ENCODE measurements at places on chromosomes 5 and 9. TPM values are rescaled to one million over a fixed set of nuclear protein-coding genes. Genes with fewer than 3 reads are reported as not detected.
A peak's percentile ranks its signal among the peaks of the same experiment; 100 is the strongest.

HIGD2A gene
- 36.3 TPM for total RNA-seq

LNPEP gene
- total RNA-seq, result 27.5 TPM

AFAP1L1 gene
- total RNA-seq, result 144 TPM

PCDHGA5 gene
- total RNA-seq, result 0.63 TPM

DNA sequence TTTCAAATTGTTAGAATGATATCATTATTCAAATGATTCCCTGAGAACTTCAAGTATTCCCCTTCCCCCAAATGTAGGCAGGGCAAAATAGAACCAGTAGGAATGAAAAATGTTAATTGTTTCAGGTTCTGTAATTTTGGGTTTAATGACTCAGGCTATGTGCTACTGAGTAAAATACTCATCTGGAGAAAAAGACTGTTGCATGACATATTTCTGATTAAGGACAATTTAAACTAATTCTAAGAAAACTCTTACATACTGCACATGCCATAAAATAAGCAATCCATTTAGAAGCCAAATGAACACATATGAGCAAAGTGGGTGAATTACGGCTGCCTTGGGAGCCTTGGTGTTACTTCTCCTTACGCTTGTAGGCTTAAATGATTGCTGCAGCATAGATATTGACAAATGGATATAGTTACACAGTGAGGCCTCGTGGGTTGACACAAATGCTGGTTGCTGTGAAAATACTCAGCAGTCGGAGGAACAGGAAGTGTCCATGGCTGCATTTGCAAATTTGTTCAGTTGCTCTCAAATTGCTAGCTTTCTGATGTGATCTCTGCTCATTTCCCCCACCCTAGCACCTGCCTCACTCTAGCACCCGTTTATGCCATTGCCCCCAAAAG lies 174.9 kb upstream of the DMAC1 start:
- no peak for DNase-seq

GRCh38 chr9:22307013-22307711 lies 139.5 kb upstream of the DMRTA1 start:
- peak; percentile 18 for DNase-seq

DNA sequence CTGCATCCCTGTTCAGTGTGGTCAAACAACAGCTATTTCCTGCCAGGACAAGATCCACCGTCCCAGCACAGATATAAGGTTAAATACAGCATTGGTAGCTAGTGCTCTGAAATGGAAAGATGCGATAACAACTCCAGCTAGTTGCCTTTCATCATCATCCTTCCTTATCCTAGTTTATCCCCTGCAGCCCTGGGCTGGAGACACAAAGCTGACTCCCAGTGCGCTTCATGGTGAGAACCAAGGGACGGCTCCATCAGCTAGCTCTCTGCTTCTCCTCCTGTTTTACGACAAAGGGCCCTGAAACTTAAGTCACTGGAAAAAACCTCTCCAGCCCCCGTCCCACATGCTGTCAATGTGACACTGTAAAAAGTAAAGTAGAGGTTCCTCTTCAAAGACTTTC lies 37.9 kb downstream of the CDC14B start:
- no peak for DNase-seq

GRCh38 chr5:179355976-179356974 lies 11.0 kb upstream of the ADAMTS2 start:
- DNase-seq, result no peak

DNA sequence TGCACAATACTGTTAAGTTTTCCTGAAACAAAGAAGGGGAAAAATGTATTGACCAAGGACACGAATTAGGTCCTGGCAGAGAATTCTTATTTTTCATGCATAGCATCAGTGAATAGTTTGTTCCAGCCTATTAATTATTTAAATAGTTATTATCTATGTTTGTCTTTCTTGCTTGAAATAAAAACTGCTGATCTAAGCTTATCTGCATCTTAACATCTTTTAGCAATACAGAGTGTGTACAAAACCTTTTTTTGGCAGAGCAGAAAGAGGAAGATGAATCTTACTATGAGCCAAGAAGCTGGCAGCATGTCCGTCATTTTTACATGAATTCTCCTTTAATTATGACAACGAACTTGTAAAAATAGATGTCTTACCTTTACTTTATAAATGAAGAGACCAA lies 23.3 kb upstream of the PLPPR1 start:
- DNase-seq, result no peak

- peak; percentile 13 for DNase-seq
Observed at GRCh38 chr5:67166460-67167285, 29.9 kb downstream of the CD180 start.

DNA sequence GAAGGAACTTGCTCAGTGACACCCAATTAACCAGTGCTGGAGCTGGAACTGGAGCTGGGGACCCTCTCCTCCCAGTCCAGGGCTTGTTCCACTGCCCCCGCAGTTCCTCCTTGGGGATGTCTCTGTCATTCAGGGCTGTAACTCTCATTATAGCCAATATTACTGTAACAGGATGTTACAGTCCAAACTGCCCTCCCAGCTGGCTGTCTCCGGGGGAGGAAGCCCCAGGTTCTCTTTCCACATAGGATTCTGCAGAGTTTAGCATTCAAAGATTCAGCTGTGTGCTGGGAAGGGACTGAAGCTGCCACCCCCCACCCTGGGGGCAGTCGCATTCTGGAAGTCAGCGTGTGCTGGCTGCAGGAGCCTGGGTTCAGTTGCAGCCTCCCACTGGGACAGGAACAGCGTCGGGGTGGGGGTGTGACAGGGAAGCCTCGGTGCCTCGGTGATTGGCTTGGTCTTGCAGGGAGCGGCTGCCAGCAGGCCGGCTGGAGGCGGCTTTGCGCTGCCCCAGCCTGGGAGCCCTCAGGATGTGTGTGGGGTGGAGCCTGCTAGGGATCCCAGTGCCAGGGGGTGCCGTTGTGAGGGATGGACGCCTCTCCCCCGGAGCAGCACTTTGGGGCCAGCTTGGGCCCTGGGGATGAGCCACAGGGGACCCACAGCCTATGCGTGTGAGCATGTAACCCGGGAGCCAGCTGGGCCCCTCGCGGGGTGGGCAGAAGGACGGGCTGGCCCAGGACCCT lies 101.1 kb downstream of the RGS3 start:
- no peak for DNase-seq

ZER1 gene
- total RNA-seq, result 19.8 TPM

DNA sequence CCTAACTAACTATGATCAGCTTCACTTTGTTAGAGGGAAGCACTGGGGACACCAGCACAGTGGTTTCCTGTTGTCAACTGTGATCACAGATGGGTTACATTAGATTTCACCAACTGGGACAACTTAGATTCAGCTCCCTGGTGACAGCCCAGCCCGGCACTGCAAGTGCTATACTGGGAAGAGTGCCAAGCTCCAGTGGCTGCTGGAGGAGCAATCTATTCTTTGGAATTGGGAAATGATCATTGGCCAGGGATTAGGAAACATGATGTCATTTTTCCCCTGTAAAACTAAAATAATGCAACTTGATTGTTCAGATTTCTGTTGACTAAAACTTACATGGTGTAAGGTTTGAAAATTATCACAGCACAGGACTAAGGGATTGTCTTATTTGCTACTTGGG lies 33.2 kb downstream of the PTGR1 start:
- peak; percentile 45 for DNase-seq

GRCh38 chr9:74503666-74504065 lies 6.5 kb downstream of the RORB start:
- no peak for DNase-seq

DNA sequence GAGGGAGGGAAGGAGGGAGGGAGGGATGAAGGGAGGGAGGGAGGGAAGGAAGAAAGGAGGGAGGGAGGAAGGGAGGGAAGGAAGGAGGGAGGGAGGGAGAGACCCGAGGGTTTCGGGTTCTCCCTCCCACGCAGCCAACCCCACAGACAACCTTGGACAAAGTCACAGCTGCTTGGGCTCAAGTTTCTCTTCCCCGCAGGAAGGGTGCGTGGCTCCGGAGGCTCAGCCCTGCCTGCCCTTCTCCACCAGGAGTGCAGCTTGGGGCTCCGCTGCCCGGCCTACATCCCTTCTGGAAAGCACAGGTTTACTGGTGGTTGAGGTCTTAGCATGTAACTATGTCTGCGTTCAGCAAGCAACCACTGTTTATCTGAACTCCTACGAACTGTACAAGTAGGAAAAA lies 15.0 kb downstream of the SLC12A7 start:
- DNase-seq, result no peak

GRCh38 chr5:57582578-57583070 lies 100.0 kb upstream of the ACTBL2 start:
- no peak for DNase-seq

GRCh38 chr5:1161833-1162229 lies 39.6 kb upstream of the SLC6A19 start:
- DNase-seq, result no peak

PCDHB16 gene
- 0.76 TPM for total RNA-seq

MLANA gene
- total RNA-seq, result not detected

GRCh38 chr9:115292584-115293279 lies 174.8 kb upstream of the TNC start:
- no peak for DNase-seq

DNA sequence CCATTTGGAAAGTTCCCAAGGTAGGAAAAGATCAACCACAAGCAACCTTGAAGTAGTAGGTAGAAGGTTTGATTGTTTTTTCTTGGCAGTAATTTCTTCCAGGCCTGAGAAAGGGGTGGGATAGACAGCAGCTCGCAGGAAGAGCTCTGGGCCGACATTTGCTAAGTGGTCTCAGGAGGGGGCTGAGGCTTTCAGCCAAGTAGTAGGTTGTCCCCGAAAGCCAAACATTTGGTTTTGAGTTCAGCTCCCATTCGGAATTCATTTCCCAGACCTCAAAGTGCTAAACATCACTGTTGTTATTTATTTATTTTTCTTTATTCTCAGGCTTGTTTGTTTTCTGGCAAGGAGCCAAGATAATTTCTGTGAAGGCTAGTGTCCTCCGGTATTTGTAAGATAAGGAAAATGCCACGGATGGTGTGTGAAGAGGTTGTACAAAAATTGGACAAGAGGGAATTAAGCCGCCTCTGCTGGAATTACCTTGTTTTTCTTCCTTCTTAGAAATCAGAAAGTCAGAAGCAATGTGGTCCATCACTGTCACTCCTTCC lies 112.1 kb downstream of the KIF4B start:
- DNase-seq, result no peak

ENTPD2 gene
- total RNA-seq, result not detected

CYSRT1 gene
- total RNA-seq, result 0.13 TPM

- no peak for DNase-seq
Observed at GRCh38 chr5:163407034-163407655, 30.2 kb upstream of the CCNG1 start.

- DNase-seq, result no peak
Observed at GRCh38 chr9:76431601-76432000, 27.4 kb upstream of the GCNT1 start.

NIM1K gene
- total RNA-seq, result not detected

- no peak for DNase-seq
Observed at GRCh38 chr5:76363352-76364225, 39.5 kb upstream of the IQGAP2 start.

GRCh38 chr5:139461698-139462097 lies 845 bp downstream of the ECSCR start:
- peak; percentile 81 for DNase-seq

DNA sequence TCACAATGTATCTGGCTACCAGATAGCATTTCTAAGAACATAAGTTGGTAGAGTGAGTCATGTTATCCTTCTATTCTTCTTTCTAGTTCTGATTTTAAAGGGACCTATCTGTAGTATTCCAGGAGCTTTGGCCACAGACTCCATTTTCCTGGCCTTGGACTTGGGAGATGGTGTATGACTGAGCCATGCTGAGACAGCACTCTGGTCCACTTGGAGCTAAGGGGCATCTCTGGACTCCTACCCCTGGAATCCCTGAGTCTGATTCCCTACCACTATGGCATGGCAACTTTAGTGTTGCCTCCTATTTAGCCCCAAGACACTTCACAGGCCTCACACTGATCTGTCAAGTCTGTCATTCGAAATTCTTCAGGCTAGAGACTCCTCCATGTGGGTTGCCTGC lies 58.8 kb downstream of the BAAT start:
- DNase-seq, result no peak

ARAP3 gene
- total RNA-seq, result 42.5 TPM

NMUR2 gene
- total RNA-seq, result not detected

JAKMIP2 gene
- not detected for total RNA-seq

- DNase-seq, result peak; percentile 69
Observed at GRCh38 chr5:14445013-14445412, 136.6 kb upstream of the OTULINL start.

OR1Q1 gene
- total RNA-seq, result not detected

GRCh38 chr9:135504262-135505243 lies 4.1 kb downstream of the MRPS2 start:
- DNase-seq, result peak; percentile 50

DNA sequence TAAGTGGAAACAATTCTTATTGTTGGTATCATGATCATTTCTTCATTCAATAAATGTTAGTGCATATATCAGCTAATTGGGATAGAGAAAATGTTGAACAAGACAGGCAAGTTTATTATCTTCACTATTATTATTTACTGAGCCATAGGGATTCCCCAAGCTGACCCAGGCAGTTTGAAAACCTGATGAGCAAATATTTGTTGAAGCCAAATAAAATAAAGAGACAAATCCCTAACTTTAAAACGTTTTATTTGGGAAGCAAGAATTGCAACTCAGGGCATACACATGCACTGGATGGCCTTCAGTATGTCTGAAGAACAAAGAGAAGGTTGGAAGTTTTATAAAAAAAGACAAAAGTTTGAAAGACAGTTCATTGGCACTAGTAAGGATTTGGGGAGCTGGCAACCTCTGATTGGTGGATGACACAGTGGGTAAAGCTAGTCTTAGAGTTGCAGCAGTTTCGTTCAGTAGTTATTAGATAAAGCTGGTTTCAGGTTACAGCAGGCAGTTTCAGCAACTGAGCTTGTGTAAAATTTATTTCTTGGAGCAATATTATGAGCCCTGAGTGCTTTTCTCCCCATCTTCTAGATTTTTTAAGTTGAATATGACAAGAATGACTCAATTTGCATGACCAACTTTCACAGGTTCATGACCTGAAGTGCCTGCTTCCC lies 44.7 kb upstream of the PRLR start:
- no peak for DNase-seq

GRCh38 chr9:136292591-136293448 lies 11.1 kb downstream of the CCDC187 start:
- no peak for DNase-seq

KIF4B gene
- 0.26 TPM for total RNA-seq

SLC6A19 gene
- not detected for total RNA-seq

Measured in dermis microvascular lymphatic vessel endothelial cell (primary cell).